Fibroblast of mammary gland (primary cell): ENCODE measurements at places on chromosomes 7 and 10.

GRCh38 chr7:69906283-69906995, 308.2 kb downstream of the AUTS2 start:
- DNase-seq = peak; percentile 55

- DNase-seq = no peak
These were observed 420.4 kb downstream of the HTR7 start for GRCh38 chr10:90437452-90437851.

DNA sequence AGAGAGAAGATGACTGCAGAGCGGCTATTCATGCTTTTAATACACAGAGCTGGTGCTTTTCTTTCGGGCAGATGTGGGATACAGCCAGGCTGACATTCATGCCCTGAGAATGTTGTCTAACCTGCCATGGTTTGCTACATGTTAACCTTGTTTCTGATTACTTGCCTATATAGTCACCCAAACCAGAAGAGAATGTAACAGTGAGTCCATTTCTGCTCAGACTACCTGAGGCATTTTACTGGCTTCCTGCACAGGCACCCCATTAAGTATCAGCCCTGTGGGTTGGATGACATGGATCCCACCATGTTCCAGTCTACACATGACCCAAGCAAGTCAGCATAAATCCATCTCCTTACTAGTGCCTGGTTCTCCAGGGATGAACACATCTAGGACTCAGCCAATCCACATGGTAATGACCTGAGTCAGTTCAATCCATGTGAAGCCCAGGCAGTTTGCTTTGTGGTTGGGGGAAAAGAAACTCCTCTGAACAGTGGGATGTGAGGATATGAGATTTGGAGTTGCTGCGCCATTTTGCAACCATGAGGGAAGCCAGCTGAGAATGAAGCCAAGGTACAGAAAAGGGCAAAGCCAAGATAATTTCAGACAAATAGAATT, 55.7 kb upstream of the MKX start:
- DNase-seq = no peak

- DNase-seq = peak; percentile 75
These were observed 209.9 kb downstream of the ZNF365 start for GRCh38 chr10:62583876-62584615.

GRCh38 chr10:58444321-58444720, 59.1 kb downstream of the TFAM start:
- no peak for DNase-seq

DNA sequence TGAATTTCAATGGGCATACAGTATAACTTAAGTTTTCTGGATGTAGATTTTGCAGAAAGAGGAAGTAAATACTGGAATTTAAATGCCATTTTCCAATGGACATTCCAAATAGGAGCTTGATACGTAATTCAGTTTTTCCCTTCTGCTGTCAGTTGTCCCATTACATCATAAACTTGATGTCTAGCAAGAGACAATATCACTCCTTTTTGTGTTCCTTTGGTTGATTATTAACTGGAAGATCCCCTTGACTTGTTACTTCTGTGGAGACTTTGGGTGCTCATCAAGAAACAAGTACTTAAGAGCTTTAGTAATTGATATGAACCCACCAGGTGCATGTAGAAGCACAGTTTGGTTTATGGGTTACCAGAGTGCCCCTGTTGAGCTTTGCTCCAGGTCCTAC, 116.1 kb downstream of the ST7 start:
- no peak for DNase-seq

DNA sequence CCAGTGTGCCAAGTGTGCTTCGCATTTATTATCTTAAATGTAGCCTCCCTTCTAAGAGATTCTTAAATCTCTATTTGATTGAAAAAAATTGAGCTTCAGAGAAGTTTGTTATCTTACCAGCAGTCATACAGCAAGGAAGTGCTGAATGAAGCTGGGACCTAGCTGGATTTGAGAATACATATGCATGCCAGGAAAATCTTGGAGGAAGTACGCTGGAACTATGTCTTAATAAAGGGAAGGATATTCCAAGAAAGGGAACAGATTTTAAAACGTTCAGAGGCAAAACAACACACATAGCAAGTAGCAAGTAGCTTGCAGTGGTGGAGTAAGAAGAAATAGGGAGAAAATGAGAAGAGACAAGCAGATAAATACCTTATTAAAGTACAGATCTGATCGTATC, 1.5 kb downstream of the CFAP70 start:
- no peak for DNase-seq

GRCh38 chr7:12569673-12570072, 847 bp upstream of the SCIN start:
- DNase-seq = no peak

- no peak for DNase-seq
These were observed 312.2 kb upstream of the ADARB2 start for GRCh38 chr10:2049560-2049959.

GRCh38 chr7:158113321-158114025, 474.1 kb downstream of the PTPRN2 start:
- DNase-seq = no peak

GRCh38 chr10:48564466-48565160, 40.3 kb downstream of the ARHGAP22 start:
- DNase-seq = no peak

GRCh38 chr10:52334595-52334994, 20.5 kb downstream of the DKK1 start:
- peak; percentile 25 for DNase-seq

DNA sequence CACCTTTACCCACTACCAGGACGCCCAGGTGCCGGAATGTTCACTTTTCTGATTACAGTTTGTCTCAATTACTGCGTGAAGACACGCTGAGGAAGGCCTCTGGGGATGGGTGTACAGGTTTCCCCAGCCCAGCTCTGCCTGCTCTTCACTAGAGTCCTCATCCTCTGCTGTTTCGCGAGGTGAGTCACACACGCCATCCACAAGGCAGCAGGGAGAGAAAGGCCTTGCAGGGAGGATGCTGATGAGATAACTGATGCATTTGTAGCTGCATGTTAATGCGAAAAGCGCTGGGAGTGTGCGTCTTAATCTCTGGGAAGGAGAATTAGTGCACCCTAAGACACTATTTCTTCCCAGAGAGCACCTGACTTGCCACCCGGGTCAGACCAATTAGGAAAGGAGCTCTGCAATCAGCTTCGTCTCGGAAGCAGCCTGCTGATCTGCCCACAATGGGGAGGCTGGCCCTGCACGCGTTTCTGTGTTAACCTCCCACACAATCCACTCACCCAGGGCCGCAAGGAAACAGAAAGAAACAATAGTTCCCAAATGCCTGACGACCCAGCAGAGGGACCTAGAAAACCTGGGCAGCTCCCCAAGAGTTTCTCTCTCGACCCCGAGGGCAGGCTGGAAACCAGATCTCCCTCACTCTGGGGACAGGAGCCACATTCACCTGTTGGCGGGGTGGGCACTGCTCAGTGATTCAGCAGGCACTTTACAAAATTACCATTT, 578.7 kb downstream of the GLRX3 start:
- DNase-seq = no peak

- DNase-seq = no peak
These were observed 436.8 kb upstream of the C7orf33 start for GRCh38 chr7:148153616-148154284.

DNA sequence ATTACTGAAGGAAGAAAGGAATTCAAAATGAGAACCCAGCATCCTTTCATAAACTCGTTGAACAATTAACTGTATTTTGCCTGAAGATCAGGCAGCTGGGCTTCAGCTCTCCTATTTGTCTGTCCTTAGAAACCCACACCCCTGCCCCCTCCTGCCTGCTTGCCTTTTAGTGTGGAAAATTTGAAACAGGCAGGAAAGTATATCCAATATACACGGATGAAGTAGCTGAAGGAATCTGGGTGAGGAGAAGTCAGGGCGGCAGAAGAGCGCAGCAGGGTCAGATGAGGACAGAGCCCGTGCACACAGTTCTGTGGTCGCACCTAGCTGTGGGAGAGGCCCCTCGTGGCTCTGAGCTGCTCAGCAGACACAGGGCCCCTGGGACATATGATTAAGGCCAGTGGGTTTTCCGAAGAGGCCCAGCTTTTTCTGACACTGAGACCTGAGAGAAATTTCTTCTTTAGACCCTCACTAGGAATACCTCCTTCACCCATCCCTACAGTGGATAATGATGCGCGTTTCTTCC, 87.9 kb downstream of the ACTR3B start:
- DNase-seq = no peak
